A549 (cell line): ENCODE measurements at places on chromosomes 1 and 21.

GRCh38 chr1:25616987-25617624, 515 bp downstream of the MAN1C1 start:
- no peak for DNase-seq

DNA sequence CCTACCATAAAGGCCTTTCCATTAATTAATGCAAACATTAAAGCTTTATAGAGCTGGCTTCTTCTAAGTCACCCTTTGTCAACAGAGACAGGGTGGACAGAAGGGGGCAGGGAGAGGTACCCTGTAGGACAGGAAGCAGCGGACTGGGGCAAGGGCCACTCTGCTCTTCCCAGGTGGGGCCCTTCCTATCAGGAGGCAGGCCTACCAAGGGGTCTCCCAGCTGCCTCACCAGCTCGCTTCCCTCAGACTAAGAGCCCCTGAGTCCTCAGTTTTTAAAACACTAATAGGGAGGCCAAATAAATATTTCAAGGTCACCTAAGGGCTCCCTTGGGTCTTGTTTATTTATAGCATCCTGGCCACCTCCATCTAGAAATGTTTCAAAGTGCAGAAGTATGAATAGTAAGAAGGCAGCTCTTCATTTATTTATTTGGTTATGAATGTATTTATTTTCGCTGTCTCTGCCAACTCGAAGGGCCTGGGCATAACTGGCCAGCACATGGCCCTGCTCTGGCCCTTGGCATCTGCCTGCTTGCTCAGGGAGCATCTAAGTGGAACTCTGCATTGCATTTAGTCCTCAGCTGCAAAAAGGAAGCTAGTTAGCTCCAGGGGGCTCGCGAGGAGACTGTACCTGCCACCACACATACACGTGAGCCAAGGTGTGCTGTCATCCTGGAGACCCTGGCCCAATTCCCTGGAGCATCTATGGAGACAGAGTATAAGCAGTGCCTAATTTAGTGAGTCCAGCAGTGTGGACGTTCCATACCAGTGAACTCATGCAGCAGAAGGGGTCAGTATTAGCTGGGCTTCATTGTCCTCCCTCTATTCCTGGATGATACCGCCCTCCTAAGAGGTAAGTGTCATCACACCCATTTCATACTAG, 395.1 kb upstream of the VAMP3 start:
- no peak for DNase-seq

- no peak for DNase-seq
Observed at GRCh38 chr1:225881081-225881958, 860 bp downstream of the TMEM63A start.

GRCh38 chr1:6603238-6603914, 707 bp upstream of the KLHL21 start:
- no peak for DNase-seq

- no peak for DNase-seq
Observed at GRCh38 chr1:226964068-226964425, 24.0 kb downstream of the COQ8A start.

DNA sequence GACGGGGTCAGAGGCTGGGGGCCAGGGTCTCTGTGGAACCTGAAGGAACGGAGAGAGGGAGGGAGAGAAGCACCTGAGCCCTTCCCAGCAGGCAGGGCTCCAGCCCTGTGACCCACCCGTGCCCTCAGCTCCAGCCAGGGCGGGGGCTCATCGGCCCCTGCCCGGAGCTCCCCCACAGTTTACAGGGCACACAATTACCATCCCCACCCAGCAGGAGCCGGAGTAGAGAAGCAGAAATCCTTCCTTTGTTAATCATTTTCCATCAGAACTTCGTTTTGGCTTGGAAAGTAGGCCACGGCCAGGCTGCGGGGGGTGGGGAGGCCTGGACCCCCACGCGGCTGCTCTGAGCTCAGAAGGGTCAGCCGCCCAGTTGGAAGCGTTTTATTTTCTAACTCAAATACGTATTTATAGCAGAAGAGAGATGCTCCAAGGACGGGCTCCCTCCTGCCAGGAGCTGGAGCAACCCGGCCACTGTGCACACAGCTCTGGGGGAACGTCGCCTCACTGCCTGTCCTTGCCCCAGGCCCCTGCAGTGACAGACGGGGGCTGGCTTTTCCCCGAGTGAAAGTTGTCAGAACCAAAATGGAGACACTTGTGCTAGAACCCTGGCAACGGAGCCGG, 42.7 kb upstream of the ADARB1 start:
- no peak for DNase-seq
